ENCODE measurements at places on chromosomes 5 and 9. TPM values are rescaled to one million over a fixed set of nuclear protein-coding genes. Genes with fewer than 3 reads are reported as not detected.

Gene CORO2A
- total RNA-seq, result 7.2 TPM

Gene CCNI2
- 5.5 TPM for total RNA-seq

Gene GPR151
- total RNA-seq, result not detected

Gene GRM6
- not detected for total RNA-seq

Gene FKTN
- total RNA-seq, result 12.8 TPM

Gene PCDHB4
- total RNA-seq, result not detected

Gene PTPRD
- not detected for total RNA-seq

Gene SVEP1
- not detected for total RNA-seq

Gene ELAVL2
- not detected for total RNA-seq

GRCh38 chr9:121992571-121993212 is 100.4 kb downstream of the TTLL11 start:
- peak; percentile 61 for DNase-seq

GRCh38 chr5:148626986-148627385 is 27.3 kb downstream of the HTR4 start:
- no peak for DNase-seq

DNA sequence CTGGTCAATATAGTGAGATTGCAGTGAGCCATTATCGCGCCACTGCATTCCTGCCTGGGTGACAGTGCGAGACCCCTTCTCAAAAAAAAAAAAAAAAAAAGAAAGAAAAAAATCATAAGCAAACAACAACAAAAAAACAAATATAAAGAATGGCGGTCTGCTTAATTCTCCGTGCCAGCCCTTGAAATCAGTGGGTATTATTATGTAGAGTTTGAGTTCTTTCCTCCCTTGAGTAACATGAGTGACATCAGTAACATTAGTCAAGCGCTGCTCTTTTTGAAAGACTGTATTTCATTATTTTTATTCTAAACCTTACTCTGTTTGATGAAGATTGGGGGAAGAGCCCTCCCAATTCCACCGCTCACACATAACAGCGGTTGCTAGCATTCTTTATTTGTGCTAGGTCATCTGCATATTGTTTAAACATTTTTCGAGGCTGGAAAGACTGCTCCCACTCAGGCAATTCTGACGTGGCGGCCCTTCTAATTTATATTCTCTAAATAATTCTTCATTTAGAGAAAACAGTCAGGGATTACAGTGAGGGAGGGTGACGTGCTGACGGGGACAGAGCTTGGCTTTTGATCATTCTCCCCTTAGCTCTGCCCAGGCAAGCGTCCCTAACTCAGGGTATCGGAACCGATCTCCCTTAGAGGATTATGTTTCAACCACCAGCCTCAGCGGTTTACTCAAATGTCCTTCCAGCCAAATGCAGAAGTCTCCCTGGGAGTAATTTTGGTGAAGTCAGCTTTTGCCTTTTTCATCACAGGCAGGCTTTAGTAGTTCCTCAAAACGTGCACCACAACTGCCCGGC is 860 bp upstream of the MARCHF6 start:
- no peak for DNase-seq

- DNase-seq, result no peak
These were observed 40.2 kb downstream of the SPEF2 start for GRCh38 chr5:35657877-35658276.

DNA sequence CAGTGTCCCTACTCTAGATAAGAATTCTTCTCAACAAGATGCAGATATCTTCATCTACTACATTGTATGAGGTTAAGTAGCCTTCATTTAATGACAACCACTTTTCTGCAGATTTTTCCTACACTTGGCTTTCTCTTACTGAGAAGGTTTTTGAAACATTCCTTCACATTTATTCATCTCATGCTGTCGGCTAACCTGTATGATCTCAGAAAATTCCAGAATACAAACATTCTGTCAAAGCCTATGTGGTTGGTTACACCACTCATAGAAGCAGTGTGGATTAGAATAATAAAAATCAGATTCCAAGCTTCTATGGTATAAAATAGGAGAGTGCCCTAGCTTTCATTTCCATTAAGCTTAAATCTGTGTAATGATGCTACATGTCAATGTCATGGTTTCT is 39.4 kb upstream of the ERCC6L2 start:
- DNase-seq, result no peak

GRCh38 chr5:123965626-123966025 is 453.6 kb downstream of the CSNK1G3 start:
- DNase-seq, result no peak

- DNase-seq, result no peak
These were observed 93.7 kb upstream of the SMC5 start for GRCh38 chr9:70165006-70165602.

DNA sequence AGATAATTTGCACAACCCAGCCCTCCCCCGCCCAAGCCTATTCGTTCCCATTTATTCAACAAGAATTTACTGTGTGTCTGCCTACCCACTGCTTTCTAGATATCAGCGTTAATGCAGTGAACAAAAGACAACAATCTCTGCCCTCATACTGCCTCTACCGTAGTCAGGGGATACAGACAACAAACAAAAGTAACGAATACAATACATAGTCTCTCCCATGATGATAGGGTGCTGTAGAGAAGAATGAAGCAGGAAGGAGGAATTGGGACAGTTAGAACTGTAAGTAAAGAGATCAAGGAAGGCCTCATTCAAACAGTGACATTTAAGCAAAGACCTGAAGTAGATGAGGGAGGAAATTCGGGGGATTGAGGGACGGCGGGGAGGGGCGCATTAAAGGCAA is 1.7 kb downstream of the GFM2 start:
- no peak for DNase-seq

DNA sequence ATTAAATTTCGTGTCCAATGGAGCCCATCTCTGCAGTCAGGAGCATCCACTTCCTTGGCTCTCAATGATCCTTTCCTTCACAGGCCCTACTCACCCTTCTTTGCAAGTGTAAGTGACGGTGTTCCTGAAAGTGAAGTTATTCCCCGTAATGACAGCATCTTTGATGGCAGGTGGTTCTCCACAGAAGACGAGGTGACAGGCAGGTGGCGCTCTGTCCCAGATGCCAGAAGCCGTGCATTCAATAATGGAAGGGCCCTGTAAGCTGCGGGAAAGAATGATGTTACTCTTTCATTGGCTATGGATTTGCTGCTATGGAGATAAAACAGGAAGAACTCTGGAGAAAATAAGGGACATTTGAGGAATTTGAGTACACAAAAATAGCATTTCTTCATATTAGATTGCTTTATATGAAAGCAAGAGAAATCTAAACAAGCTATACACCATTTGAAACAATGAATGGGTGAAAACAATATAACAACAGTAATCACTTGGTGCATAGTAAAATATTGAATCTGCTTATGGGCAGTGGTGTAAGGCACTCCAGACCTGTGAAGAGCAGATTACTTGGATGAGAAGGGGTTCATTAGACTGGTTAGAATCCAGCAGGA is 89.9 kb upstream of the TXNDC8 start:
- peak; percentile 31 for DNase-seq

DNA sequence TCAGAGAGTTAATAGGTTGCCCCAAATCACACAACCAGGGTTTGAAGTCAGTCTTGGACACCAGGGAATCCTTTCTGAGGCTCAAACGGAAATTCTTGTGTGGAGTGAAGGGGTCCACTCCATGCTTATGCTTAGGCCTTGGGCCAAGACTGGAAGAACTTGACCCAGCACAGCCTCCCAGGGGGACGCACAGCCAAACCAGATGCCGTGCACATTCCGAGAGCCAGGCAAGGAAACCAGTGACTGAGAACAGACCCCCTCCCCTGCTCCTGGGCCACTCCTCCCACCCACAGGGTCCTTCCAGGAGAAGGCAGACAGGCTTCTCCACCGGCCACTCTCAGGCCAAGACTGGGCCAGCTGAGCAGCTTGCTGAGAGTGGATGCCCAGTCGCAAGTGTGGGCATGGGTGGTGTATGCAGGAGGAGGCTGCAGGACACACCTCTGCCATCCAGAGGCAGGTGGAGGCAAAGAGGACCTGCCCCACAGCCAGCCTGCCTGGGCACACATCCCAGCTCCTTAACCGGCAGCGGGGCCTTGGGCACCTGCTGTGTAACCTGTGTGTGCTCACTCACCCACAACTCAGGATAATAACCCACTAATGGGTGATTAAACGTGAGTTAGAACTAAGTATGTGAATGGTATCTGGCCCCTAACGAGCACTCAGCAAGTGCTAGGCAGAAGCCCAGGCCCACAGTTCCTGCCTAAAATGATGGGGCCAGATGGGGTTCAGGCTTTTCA is 38.0 kb downstream of the NIPAL4 start:
- DNase-seq, result no peak

- no peak for DNase-seq
These were observed 75.5 kb downstream of the COL5A1 start for GRCh38 chr9:134717056-134717455.

- DNase-seq, result no peak
These were observed 165.0 kb downstream of the FGF1 start for GRCh38 chr5:142520885-142521284.

DNA sequence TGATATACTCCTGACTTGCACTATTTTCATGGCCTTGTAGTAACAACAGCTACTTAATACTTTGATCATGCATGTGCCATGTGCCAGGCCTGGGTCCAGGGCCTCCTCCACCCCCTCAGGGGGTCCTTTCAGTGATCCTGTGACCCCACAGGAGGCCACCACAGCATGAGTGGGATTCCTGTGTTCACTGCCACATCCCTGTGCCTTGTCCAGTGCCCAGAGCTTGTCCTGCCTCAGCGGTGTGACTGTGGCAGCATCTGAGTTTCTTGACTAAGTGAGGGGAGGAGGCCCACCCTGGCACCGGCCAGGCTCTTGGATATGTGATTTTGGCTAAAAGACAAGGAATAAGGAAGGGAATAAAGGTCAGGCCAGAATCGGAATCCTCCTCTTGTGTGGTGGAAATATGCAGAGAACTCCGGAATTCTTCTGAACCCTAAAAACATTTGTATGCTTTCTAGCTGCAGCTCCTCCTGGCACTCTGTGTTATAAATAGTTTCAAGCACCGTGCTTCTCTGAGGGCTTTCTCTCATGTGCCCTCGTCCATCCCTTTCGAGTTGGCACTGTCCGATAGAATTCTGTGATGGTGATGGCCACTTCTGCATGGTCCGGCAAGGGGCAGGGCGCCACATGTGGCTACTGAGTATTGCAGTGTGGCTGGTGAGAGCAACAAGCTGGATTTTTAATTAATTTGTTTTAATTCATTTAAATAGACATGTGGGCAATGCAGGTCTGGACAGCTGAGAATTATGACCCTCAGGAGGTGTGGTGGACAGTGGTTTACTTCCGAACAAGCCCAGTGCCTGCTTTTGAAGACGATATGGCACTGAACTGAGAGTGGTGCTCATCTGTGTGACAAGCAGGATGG is 31.8 kb downstream of the TENT4A start:
- DNase-seq, result no peak

GRCh38 chr5:90718387-90718786 is 159.8 kb downstream of the ADGRV1 start:
- DNase-seq, result no peak

DNA sequence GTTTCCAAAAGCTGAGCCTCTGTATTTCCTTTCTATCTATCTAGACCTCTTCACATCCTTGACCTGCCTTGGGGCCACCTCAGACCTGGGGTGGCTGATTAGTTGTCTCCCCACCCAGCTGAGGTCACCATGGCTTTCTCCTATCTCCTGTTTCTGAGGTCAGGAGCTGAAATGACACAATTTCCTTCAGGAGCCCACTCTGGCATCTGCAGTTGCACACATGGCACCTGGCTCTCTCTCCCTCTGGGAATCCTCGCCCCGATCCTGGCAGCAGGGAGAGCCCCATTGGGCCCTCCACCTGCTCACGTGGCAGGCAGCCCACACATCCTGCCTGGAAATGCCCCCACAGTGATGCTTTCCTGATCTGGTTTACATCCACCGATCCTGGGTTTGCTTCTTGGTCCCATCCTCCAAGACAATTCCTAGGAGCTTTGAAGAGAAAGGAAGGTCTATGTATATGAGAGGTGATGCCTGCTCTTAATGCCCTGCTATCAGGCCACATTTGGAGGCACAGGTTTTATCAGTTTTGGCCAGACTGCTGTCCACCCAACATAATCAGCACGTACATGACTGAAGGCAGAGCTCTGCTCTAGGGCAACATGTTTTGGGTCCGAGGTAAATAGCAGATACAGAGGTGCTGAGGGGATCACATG is 53.7 kb downstream of the MARCHF3 start:
- no peak for DNase-seq

- no peak for DNase-seq
These were observed 452.0 kb upstream of the DMAC1 start for GRCh38 chr9:8251566-8251965.

- no peak for DNase-seq
These were observed 23.9 kb downstream of the TLE1 start for GRCh38 chr9:81665322-81665871.

DNA sequence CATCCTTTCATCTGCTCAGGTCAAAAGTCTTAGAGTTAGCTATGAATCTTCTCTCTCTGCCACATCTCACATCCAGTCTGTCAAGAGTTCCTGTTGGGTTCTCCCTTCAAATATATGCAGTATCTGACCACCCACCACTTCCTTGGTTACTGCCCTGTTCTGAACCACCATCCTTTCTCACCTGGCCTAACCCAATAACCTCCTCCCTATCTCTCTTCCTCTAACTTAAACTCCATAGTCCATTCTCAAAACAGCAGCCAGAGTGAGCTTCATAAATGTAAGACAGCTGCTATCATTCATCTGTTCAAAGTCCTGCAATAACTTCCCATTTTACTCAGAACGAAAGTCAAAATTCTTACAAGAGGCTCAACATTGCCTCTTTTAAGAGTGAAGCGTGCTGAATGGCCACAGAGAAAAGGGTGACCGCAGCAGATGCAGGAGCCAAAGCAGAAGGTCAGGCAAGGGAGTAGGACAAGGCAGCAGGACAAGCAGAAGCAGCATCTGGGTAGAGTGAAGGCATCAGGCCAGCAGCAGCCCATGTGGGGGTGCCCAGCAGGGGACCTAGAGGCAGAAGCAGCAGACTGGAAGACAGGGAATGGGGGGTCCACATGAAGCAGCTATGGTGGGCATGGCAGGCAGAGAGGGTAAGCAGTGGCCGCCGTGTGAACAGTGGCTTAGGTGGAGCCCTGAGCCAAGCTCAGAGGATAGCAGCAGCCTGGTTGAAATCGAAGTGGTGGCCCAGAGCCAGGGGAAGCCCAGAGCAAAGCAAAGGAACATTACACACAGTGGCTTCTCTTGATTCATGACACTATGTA is 39.3 kb upstream of the CDC42SE2 start:
- DNase-seq, result peak; percentile 26

DNA sequence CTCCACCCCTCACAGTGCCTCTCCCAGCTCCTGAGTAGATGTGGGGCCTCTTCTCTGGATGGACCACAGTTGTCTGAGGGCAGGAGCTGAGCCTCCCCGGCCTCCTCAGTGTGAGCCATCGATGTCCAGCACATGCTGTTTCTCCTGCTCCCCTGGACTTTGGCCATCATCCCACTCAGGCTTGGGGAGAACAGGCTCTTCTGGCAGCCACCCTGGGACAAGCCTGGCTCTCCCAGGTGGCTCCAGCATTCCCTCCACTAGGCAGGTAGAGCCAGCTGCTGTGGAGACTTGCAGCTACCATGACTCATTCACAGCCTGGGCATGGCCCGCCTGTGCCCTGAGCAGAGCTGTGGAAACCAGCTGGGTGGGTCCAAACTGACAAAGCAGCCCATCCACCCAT is 77.0 kb downstream of the CSNK1A1 start:
- no peak for DNase-seq

GRCh38 chr5:151522226-151522625 is 68.9 kb downstream of the FAT2 start:
- DNase-seq, result no peak
